Common myeloid progenitor, CD34-positive (primary cell): ENCODE measurements at places on chromosomes 1 and 21.

DNA sequence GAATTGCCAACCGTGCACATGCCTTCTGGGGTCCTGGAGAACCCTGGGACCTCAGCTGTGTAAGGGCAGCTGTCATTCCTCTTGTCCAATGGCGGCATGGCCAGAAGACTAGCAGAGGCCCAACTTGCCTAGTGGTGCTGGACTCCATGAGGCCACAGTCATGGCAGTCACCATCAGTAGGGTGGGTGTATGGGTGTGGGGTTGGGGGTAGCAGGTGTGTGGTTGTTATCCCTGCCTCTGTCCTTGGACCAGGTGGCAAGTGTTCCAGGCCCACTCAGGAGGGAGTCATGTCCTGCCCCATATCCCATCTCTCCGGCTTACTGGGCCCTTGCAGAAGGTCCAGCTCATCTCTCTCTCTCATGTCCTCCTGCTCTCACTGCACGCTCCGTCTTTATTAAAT, 1596.2 kb downstream of the MRPL39 start:
- no peak for DNase-seq
- no peaks in the 10 kb centered on the region for H3K4me1 ChIP-seq

DNA sequence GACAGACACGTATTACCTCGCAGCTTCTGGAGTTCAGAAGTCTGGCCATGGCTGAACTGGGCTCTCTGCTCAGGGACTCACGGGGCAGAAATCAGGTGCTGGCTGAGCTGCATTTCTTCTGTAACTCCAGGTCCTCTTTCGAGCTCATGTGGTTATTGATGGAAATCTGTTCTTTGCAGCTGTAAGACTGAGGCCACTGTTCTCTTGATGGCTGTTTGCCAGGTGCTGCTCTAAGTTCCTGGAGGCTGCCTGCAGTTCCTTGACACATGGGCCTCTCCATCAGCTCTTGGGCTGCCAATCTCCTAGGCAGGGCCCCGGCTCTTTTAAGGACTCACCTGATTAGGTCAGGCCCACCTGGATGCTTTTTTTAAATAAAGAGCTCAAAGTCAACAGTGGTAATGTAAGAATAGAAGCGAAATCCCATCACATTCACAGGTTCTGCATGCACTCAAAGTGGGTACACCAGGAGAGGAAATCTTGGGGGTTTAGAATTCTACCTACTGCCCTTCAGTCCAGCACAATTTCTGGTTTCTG, 139.1 kb downstream of the KAZN start:
- H3K27ac ChIP-seq, result no peak overlapping the region
- H3K4me1 ChIP-seq, result peaks cover 56% of the 10 kb centered on the region
- no peaks in the 10 kb centered on the region for H3K36me3 ChIP-seq

DNA sequence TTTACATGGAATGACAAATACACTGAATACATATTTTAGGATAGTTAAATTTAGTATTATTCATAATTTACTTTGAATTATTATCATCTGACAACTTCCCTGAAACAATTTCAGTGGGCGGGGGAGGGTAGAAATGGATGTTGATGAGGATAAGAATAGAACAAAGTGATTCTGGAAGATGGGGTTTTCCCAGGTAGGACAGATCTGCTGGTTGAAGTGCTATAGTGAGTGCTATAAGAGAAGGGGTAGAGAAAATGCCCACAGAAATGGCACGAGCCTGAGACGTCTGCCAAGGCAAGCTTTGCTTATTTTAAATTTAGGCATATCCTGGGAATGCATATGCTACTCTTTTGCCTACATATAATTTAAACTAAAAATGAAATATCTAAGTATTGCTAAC, 3.2 kb downstream of the CFH start:
- peaks cover 18% of the 10 kb centered on the region for H3K4me1 ChIP-seq
- no peaks in the 10 kb centered on the region for H3K27me3 ChIP-seq
- no peak overlapping the region for H3K27ac ChIP-seq
- DNase-seq, result no peak

GRCh38 chr1:79235301-79236002, 228.9 kb upstream of the ADGRL4 start:
- no peaks in the 10 kb centered on the region for H3K36me3 ChIP-seq
- H3K27me3 ChIP-seq, result no peaks in the 10 kb centered on the region
- no peaks in the 10 kb centered on the region for H3K4me1 ChIP-seq
- no peak for DNase-seq
- H3K27ac ChIP-seq, result no peak overlapping the region
- H3K4me3 ChIP-seq, result no peak overlapping the region

DNA sequence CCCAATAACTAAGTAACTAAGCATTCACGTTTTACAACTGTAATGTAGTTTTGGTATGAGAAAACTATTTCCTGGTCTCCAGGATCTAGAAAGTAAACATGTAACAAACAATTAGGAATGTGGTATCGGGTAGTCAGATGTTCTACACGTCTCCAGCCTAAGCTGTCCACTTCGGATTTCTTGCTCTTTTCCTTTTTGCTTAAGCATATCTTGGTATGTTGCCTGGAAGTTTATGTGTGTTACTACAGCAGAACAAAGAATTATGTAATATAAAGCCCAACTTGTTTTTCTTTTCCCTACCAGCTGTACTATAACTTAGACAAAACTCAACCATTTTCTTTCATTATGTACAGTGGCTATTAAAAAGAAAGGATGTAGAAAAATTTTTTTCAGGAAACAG, 20.4 kb upstream of the WARS2 start:
- no peaks in the 10 kb centered on the region for H3K4me1 ChIP-seq
- DNase-seq, result no peak
- no peak overlapping the region for H3K27ac ChIP-seq
- H3K27me3 ChIP-seq, result no peaks in the 10 kb centered on the region
- H3K36me3 ChIP-seq, result peaks cover 37% of the 10 kb centered on the region

GRCh38 chr1:1373051-1373814, 1.8 kb downstream of the AURKAIP1 start:
- H3K27ac ChIP-seq, result no peak overlapping the region
- peaks cover 47% of the 10 kb centered on the region for H3K4me1 ChIP-seq
- H3K27me3 ChIP-seq, result no peaks in the 10 kb centered on the region
- no peak for DNase-seq

- no peak within 1 kb of the TSS for H3K27ac ChIP-seq
- no peaks in the 10 kb centered on the region for H3K36me3 ChIP-seq
- no peaks in the 10 kb centered on the region for H3K4me1 ChIP-seq
Measured at GRCh38 chr1:149936170-149936991, at the start of gene MTMR11. Gene MTMR11, minus strand, starts transcription at chr1:149936879. Its CDS starts 232 bp downstream, at chr1:149936647.
